Cardiac muscle cell (in vitro differentiated cells and primary cell): ENCODE measurements at places on chromosomes 3 and 15. TPM values are rescaled to one million over a fixed set of nuclear protein-coding genes. Genes with fewer than 3 reads are reported as not detected.

Gene GNL3
- total RNA-seq = 53.8 and 57.3 TPM in 2 replicates

Gene LAMB2
- total RNA-seq = 875 and 1,233 TPM in 2 replicates

DNA sequence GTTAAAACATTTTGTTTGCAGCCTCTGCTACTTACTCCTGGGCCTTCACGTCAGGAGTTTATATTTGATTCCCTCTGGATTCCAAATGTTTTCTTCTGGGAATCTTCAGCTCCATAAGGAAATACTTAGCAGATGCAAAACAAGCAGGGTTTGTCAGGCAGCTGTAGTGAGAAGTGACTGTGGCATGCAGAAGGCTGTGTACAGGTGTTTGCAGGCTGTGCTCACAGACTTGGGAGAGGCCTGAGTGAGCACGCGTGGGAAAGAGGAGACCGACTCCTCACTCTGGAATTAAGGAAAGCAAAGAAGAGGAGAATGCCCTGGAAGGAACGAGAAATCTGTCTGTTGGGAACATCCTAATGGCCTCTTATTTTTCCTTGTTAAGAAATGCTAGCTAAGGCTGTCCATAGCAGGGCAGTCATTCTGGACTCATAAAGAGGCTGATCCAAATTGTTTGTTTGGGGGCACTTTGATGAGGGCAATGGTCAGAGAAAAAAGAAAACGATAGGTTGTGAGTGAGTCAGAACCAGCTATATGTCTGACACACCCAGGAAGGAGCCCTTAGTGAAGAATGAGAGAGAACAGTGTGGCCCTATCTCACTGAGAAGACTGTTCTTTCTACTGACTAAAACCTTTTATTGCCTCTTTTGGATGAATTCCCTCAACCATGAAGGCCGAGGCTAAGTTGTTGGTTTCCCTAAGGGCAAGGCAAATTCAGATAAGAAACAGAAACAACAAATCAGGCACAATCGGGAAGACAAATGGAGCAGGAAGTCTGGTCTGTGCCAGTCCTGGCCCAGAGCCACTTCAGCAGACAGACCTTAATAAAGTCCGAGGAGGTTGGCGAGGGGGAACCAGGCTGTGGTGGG, 82.6 kb downstream of the TGFBR2 start:
- DNase-seq = no peak

DNA sequence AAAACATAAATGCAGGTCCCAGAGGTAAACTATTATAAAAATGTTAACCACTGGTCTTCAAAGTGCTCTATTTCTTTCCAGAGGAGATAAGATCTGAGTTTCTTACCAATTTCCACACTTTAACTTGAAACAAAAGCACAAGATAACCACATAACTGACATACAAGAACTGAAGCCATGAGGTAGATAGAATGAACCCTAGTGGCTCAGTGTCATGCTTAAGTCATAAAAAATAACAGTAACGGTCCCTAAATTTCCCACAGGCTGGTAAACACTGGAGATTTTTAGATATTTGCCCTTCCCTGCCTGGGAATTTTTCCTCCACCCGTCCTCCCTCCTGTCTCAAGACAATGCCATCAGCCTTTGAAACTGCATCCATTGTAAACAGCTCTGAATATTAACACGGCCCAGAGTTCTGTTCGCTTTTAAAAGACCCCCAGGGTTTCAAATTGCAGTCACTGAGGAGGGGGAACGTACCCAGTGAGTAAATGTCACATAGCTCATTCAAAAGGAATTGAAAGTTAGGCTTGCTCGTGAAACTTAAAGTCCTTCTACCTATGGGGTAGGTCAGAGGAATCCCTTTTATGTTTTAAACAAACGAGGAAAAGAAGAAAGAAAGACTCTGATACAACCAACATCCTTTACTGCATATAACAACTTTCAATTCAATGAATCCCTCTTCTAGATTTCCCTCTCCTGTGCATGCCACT, 5.7 kb downstream of the LRIG1 start:
- no peak for DNase-seq

- DNase-seq = peak; percentile 94
Measured at GRCh38 chr3:120093119-120093910, 932 bp downstream of the GSK3B start.
